ENCODE measurements at places on chromosomes 11 and 22.

GRCh38 chr11:41868606-41869005 lies 409.2 kb upstream of the LRRC4C start:
- DNase-seq = no peak

- no peak for DNase-seq
Observed at GRCh38 chr11:83205608-83206185, 12.2 kb downstream of the ANKRD42 start.

DNA sequence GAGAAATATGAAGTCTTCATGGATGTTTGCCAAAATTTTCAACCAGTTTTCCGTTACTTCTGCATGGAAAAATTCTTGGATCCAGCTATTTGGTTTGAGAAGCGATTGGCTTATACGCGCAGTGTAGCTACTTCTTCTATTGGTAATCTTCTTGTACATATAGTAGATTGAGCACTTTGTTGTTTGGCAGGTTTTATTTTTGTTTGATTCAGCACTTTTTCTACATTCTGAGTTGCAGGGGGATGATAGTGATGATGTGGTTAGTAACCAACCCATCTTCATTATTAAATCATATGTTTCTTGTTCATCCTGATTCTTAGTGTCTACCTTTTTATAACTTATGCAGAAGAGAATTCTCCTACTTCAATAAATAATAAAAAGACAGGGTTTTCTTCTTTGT lies 121.6 kb downstream of the C11orf65 start:
- no peak for DNase-seq

- no peak for DNase-seq
Observed at GRCh38 chr11:36509201-36509639, 852 bp downstream of the TRAF6 start.

GRCh38 chr22:40654522-40655167 lies 18.1 kb upstream of the MRTFA start:
- DNase-seq = no peak

GRCh38 chr11:7894251-7894650 lies 36.8 kb downstream of the OR10A6 start:
- no peak for DNase-seq

- no peak for DNase-seq
Observed at GRCh38 chr22:37273846-37274225, 8.5 kb upstream of the CYTH4 start.

GRCh38 chr11:58562375-58562800 lies 13.3 kb downstream of the LPXN start:
- no peak for DNase-seq

DNA sequence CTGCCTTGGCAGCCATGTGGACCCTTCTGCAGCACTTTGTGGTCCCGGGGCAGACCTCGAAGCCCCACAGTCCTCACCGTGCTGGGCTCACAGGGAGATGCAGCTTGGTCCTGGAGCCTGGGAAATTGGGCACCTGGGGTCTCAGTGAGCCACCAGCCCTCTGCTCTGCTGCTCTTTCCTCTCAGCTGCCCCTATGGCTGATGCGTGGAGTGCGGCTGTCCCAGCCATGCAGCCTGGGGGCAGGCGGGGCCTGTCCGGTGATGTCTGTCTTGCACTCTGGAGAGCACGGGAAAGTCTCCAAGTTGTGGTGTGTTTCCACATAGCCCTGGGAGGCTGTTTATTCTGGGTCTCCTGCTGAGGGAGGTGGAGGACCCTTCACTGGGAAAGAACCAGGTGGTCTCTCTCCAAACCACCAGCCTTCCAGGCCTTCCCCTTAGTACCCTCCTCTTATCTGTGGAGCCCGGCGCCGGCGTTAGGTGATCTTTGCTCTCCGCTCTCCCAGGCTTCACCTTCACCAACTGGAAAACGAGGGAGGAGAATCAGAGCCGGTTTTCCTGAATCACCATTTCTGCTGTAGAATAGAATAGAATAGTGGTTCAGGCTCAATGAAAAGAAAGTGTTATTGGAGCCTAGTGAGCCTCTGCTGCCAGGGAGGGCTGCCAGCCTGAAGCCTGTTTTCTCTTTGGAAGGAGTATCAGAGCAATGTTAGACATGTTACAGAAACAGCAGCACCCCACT lies 41.2 kb upstream of the GRAMD4 start:
- DNase-seq = no peak

DNA sequence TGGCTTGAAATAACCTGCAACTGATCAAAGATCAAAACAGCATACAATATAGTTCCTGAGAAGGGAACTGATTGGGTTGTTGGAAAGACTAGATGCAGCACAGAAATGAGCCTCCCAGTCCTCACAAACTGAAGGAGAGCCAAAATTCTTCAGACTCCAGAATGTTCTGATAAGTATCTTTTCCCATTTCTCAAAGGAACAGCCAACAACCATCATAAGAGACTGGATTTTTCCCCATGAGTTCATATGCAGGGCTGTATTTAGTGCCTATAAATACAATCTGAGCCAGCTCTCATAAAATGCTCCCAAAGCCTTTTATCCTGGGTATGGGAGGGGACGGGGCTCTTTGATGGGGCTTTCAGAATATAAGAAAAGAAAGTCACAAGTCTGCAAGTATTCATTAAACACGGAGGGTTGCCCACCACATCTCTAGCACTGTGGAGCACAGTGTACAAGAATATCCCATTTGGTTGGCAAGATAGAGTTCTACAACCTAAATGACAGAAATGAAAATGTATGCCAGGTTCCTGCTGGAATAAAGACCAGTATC lies 50.7 kb upstream of the LYVE1 start:
- DNase-seq = no peak

- no peak for DNase-seq
Observed at GRCh38 chr11:105696000-105696399, 86.1 kb downstream of the GRIA4 start.

GRCh38 chr22:42697542-42698013 lies 23.1 kb downstream of the A4GALT start:
- no peak for DNase-seq

- DNase-seq = no peak
Observed at GRCh38 chr11:102430158-102430836, 22.3 kb downstream of the TMEM123 start.

DNA sequence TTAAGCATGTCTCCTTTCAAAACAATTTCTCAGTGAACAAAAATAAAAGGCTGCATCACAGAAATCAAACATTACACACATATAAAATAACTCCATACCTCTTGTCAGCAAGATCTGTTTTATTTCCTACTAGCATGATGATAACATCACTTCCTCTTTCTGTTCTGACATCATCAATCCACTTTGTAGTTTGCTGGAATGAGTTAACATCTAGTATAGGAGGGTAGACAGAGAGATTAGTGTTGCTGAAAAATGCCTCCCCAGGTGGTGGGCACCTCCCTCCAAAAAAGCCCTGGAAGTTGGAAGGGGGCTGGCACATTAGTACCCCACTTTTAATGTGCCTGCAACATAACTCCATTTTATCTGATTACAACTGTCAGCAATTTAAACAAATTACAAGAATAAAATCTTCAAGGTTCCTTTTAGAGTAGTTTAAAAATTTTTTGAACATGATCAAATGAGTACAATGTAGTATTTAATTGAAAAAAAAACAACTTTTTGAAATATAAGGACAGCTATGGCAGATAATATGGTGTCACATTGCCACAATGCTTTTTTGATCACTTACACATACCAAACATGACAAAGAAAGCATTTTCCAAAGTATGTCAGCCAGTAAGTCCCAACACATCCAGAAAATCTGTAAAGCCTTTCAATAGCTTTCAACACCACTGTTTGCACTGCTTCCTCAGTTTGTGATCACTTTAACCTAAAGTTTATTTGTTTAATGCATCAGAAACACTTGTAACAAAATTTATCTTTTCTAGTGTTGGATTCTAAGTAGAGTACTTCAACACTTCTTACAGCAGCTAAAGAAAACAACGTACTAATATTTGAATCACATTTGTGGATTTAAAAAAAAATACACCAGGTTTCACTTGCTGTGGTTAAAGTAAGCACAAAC lies 44.5 kb downstream of the RAB6A start:
- DNase-seq = no peak

DNA sequence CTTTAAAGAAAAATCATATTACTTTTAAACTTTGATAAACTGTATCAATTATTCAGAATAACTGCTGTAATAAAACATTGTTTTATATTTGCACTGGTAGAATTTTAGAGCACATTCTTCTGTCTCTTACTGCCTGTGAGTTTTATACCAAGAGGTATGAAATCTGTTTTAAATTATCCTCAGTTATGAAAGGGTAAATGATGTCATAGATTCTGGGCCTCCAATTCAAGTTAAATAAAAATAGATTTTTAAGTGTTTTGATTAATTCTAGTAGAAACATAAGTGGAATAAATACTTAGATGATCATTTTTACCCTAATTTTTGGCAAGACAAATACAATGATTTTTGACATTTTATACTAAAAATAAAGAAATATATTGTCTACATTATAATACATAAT lies 93.0 kb downstream of the GUCY1A2 start:
- no peak for DNase-seq

GRCh38 chr11:69106031-69106811 lies 49.5 kb upstream of the SMIM38 start:
- no peak for DNase-seq

DNA sequence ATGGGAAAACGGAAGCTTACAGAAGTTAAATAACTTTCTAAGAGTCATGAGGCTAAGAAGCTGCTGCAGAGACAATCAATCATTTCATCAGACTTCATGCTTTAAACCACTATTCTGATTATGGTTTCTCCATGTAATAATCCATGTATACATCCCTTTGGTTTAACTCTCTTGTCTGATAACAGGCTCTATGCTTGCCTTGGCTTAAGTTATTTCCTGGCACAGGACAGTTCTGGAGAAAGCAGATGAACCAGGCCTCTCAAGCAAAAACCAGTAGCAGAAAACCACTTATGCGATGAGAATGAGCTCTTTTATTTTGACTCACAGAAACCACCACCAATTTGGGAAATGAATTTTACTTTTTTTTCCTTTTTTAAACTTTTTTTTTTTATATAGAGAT lies 6.5 kb upstream of the PCF11 start:
- no peak for DNase-seq

GRCh38 chr11:95595973-95596489 lies 193.6 kb downstream of the FAM76B start:
- no peak for DNase-seq

DNA sequence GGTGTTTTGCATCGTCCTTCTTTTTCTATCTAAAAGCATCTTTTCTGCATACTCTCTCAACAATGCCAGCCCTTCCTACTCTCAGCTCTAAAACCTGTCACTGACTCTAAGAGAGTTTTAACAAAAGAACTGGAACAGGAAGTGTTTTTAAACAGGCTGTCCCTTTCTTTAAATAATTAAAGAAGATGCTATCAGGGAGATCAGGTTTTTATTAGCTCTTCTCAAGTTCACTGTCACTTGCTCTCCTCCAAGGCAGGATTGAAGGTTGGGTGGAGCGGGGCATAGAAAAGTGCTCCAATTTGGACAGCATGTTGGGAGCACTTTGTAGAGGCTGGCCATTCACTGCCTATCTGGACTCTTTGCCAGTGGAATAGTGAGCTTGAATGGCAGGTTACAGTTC lies 56.4 kb upstream of the BARX2 start:
- DNase-seq = no peak

GRCh38 chr22:37171662-37172061 lies 16.4 kb downstream of the C1QTNF6 start:
- DNase-seq = no peak

DNA sequence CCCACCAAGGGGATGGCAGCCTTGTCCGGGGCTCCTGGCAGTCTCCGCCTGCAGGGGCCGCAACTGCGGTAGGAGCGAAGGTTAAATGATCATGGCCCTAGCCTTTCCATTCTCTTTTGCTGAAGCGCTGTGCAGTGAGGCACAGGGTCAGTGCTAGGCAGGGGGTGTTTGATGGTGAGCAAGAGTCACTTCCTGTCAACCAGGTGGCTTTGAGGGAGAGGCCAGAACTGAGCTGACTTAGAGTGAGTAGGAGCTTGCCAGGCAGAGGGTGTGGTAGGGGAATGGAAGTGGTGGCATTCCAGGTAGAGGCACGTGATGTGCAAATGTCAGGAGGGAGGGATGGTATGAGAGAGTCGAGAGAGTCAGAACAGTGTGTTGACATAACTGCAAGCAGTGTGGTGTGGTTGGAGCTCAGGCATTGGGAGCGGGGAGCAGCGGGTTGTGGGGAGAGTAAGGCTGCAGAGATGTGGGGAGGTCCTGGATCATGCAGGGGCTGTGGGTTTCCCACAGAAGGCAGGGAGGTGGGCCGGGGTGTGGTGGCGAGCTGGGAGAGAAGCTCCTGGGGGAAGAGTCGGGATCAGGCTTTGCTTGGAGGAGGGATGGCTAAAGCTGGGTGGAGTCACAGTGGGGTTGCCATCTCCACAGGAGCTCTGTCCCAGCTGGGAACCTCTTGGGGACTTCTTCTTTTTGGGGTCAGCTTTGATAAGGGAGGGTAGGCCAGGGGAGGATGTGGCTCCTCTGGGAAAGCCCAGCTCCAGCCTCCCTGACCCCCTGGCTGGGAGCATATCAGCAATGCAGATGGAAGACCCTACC lies 33.3 kb downstream of the AMPD3 start:
- DNase-seq = no peak

GRCh38 chr22:50360578-50360977 lies 17.5 kb downstream of the PPP6R2 start:
- no peak for DNase-seq

DNA sequence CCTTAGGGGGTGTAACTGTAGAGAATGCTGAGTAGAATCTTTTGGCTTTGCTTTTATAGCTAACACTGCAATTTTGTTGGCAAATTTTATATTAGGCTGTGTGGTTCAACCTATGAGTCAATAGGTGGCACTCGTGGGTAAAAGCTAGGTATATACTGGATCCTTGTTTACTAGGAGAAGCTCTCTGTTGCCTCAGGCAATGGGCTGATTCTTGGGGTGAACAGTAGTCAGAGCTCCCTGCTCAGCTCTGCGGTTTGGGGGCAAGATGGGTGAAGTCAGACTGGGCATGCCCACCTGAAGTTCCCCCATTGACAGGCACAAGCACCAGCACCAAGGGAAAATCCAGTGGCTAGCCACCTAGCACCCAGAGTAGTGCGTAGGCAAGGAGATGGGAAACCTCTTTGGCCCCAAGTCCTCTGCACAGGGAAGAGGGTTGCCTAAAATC lies 238.7 kb downstream of the FAM181B start:
- DNase-seq = no peak

All from NCI-H2081 treated with DMSO at 0.1 percent for 48 hours (cell line).